Activated CD8-positive, alpha-beta memory T cell treated with anti-CD3 and anti-CD28 coated beads, Interleukin-2, amount 50 U/mL, for 4 hours (primary cell): ENCODE measurements at places on chromosomes 16 and 17.

DNA sequence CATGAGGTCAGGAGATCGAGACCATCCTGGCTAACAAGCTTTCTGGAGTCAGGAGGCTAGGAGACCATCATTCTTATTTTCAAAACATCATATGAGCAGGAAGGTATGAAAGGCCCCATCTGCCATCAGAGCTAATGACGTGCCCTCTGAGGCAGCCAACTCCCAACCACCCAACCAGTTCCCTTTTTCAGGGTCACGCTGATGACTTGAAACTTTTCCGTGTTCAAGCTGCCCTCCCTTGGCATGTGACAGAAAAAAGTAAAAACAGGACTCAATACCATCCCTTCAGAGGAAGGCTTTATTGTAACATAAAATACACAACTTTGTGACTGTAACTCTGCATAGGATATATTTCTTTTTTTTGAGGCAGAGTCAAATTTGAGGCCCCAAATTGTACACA, 4.6 kb upstream of the GHDC start:
- no peak for DNase-seq

DNA sequence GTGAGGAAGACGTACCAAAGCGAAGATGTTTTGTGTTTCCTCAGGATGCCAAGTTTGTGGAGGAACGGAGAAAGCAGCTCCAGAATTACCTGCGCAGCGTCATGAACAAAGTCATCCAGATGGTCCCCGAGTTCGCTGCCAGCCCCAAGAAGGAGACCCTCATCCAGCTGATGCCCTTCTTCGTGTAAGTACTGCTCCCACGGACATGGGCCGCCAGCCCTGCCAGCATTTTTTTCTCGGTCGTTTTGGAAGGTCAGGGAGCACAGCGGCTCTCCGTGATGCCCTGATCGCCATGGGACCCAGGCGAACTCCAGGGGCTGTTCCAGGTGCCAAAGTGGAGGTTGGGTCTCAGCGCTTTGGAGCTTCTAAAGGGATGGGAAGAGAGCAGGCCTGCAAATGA, 279.0 kb downstream of the CPPED1 start:
- DNase-seq, result no peak

GRCh38 chr16:13435415-13435814, 484.5 kb upstream of the ERCC4 start:
- DNase-seq, result no peak

- DNase-seq, result no peak
Observed at GRCh38 chr17:48241131-48241591, 133.6 kb downstream of the SNX11 start.

DNA sequence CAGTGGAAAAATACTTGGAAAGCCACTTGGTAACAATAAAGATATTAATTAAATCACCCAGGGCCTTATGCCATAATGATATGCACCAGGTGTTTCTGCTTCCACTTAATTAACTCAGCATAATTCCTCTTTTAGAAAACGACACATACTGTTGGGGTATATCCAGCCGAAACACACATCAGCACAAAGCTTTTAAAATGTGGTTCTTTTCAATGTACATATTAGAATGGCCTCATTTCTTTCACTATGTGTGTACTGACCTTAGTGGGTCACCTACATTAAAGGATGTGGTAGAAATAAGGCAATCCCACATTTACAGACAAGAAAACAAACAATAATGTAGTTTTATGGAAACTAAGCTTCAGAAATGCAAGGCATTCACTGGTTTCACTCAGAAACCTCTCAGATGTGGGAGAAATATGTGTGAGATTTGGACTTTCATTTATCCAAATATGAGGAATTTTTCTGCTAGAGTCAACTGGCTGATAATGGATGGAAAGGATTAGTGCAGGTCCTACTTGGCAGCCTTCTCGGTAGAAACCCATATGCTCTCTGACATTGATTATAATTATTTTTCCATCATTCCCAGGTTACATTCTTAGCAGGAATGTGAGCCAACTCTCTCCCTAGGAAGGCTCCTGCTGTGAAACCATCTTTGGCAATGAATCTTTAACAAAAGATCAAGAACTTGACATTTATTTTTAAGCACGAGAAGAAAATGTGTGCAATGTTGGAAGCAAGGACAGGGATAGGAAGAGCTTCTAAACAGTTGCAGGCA, 66.7 kb upstream of the DHX40 start:
- DNase-seq, result no peak

DNA sequence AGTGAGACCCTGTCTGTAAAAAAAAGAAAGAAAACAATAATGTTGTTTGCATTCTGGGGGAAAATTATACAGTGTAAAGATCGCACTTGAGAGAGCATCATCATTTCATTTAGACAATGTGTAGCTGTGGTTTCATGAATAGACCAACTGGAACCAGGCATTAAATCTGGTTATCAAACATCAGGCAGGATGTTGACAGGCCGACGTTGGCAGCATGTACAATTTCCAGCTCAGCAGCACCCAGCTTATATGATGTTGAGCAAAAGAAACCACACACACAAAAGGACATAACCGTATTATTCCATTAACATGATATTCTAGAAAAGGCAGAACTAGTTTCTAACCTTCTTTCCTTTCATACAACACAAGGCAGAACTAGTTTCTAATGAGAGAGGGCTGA, 5.8 kb downstream of the MARVELD3 start:
- DNase-seq, result no peak

GRCh38 chr16:30658731-30659506, 688 bp downstream of the FBRS start:
- DNase-seq, result no peak

DNA sequence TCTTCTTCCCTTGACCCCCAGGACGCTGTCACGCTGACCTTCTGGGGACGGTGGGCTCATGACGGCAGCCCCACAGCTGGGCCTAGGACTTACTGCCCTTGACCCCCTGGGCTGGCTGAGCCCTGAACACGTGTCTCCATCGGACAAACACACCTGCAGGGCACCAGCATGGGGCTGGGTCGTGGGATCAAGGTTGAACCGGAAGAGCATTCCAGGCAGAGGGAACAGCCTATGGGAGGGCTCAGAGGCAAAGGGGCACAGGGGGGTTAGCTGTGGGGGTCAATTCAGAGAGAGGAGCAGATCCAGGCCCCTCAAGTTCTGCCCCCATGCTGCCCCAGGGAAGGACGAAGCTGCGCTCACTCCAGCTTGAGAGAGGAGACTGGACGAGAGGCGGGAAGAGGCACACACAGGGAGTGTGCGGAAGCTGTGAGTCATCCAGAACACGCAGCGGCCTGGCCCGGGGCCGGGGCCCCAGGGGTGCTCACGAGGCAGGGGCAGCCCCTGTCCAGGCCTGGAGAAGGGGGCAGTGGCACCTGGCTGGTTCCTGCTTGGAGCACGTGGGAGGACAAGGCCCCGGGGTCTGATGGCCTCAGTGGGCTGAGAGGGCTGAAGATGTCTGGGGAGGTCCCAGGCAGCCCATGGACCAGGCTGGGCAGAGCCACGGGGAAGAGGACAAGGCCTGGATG, 9.9 kb downstream of the SSTR5 start:
- no peak for DNase-seq

- DNase-seq, result no peak
Observed at GRCh38 chr16:88891083-88891482, 24.6 kb upstream of the PABPN1L start.

DNA sequence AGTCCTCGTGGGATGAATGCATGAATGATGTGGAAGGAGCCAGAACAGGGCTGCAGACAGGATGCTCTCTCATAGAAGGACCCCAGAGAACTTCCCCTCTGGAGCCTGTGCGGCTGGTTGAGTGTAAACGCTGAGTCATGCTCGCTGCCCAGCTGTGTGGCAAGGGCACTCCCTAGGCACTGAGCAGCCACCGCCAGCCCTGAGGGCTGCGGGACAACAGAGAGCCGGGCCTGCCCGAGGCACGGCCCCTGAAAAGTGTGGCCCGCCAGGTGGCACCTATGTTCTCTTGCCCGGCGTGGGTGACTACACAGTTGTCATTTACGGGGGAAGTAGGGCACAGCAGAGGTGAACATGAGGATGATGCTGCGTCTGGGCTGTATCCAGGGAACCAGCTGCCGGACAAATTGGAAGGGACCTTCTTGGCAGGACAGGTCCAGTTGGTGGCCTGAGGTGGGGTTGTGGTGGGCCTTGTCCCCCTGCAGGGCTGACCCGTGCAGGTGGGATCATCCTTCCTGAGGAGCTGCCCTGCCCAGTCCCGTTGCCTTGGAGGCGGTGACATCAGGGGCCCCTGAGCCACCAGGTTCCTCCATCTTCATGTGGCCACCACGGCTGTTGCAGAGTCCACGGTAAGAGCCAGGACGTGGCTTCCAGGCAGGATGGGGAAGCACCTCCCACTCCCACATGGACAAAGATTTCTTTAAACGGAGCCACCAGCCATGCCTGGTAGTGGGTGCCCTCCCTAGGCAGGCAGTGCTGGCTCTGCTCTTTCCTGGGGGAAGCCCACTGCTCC, 94.8 kb upstream of the CBX4 start:
- DNase-seq, result no peak

DNA sequence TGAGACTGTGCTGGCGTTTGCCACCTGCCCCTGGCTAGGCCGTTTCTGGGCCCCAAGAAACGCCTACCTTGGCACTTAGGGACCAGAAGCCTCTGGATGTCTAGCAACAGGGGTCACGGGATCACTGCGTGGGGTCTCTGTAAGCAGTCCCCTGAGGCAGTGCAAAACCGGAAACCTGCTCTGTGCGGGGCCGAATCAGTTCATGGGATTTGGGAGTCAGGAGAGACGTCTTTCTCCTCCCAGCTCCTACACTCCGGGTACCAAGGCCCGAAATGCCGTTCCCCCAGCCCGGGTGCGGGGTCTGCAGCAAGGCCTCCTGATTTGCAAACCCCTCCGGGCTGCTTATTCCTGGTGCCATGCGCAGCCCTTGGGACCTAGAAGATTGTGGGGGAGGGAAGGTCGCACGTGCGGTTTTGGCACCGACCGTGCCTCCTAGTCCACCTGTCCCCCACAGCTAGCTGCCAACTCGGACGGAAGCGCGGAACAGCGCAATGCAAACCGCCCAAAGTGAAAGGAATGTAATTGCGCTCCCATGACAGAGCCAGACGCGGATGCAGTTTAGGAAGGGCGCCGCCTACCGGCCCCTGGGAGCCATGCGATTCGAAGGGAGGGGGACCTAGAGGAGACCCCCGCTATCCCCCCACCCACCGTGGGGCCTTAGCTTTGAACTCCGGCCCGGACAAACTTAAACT, 6.5 kb downstream of the IRX5 start:
- DNase-seq, result no peak

- no peak for DNase-seq
Observed at GRCh38 chr17:47413872-47414271, 90.1 kb downstream of the EFCAB13 start.

DNA sequence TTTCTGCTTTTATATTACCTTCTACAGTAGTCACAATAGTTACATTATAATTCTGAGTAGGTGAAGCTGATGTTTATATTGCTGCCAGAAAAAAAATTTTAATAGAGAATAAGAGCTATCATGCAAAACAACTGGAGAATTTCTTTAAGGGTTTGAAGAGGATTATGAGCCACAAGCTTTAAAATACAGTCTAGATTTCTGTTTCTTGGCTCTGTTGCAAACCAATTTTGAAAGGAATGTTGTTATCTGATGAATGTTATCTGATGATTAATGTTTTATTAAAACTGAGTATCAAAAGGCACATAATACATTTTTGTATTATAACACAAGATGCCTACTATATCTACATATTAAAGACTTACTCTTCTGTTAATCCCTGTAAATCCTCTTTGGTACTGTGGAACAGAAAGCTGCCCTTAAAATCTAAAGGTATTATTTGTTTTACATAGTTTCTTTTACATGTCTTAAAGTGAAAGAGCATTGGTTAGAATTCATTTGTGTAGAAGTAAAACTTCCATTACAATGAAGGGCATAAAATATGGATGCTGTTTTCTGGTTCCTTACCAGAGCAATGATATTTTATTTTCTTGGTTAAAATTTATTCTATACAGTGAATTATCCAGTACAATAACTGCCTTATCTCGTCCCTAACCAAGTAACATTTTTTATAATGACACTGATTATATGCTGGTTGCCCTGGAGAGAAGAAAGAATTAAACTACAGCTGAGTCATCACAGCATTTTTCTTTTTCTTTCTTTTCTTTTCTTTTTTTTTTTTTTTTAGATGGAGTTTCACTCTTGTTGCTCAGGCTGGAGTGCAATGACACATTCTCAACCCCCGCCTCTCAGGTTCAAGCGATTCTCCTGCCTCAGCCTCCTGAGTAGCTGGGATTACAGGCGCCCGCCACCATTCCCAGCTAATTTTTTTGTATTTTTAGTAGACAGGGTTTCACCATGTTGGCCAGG, 205.7 kb downstream of the TANC2 start:
- no peak for DNase-seq

- no peak for DNase-seq
Observed at GRCh38 chr16:67663151-67663876, 2.6 kb downstream of the PARD6A start.

DNA sequence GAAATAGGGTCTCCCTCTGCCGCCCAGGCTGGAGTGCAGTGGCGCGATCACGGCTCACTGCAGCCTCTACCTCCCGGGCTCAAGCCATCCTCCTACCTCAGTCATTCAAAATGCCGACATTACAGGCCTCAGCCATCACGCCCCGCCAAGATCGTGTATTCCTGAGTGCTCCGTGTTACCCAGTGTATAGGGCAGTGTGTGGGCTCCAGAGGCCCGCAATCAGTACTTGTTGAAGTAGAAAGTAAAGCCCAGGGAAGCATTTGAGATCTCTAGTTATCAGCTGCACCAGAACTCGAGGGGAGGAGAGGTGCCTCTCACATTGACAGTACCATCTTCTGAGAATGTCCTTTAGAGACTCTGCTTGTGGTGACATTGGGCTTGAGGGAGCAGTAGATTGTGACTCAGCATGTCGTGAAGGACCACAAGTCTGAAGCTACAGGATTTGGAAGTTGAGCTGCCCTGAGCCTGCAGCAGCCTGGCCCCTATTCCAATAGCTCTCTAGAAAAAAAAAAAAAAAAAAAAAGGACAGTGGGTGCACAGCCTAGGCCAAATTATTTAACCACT, 1.1 kb upstream of the PRPSAP1 start:
- no peak for DNase-seq

- DNase-seq, result no peak
Observed at GRCh38 chr16:16940351-16940750, 530.4 kb downstream of the XYLT1 start.

DNA sequence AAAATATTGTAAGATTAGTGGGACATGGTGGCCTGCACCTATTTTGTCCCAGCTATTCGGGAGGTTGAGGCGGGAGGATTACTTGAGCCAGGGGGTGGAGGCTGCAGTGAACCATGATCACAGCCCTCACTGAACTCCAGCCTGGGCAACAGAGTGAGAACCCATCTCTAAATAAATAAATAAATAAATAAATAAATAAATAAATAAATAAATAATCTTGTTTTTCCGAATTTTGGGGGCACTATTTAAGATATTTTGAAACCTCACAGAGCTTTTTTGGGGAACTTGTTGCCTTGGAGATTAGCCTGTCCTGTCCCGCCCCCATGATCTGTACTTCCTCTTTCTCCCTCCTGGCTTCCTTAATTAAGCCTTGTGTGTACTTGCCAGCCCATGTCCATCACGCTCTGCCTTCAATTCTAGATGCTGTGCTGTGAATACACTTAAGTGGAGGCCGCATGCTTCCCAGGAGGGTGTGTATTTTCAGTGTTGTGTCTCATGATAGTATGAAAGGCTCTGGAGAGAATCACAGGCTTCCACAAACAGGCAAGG, 4.4 kb downstream of the LGALS9 start:
- no peak for DNase-seq

GRCh38 chr16:55671206-55671973, 15.6 kb downstream of the SLC6A2 start:
- no peak for DNase-seq

- DNase-seq, result no peak
Observed at GRCh38 chr17:81961087-81961511, at the start of gene NOTUM. Gene NOTUM (minus strand): TSS chr17:81961187. CDS start chr17:81960909, 278 bp downstream.
